ENCODE measurements at places on chromosomes 3 and 15.

GRCh38 chr3:178705925-178706324, 169.7 kb downstream of the KCNMB2 start:
- no peak for DNase-seq

DNA sequence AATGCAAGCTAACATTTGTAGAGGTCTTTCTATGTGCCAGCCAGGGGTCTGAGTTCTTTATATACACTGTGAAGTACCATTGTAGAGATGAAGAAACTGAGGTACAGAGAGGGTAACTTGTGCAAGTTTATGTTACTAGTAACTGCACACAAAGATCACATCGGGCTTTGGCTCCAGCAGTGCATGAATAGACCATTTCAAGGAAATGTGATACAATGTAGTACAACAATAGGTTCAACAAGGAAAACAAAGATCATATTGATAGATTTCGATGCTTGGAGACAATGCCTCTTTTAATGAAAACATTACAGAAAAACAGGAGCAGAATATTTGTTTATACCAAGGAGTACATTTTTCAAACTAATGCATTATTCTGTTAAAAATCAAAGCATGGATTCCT, 115.3 kb downstream of the POLR2M start:
- no peak for DNase-seq

DNA sequence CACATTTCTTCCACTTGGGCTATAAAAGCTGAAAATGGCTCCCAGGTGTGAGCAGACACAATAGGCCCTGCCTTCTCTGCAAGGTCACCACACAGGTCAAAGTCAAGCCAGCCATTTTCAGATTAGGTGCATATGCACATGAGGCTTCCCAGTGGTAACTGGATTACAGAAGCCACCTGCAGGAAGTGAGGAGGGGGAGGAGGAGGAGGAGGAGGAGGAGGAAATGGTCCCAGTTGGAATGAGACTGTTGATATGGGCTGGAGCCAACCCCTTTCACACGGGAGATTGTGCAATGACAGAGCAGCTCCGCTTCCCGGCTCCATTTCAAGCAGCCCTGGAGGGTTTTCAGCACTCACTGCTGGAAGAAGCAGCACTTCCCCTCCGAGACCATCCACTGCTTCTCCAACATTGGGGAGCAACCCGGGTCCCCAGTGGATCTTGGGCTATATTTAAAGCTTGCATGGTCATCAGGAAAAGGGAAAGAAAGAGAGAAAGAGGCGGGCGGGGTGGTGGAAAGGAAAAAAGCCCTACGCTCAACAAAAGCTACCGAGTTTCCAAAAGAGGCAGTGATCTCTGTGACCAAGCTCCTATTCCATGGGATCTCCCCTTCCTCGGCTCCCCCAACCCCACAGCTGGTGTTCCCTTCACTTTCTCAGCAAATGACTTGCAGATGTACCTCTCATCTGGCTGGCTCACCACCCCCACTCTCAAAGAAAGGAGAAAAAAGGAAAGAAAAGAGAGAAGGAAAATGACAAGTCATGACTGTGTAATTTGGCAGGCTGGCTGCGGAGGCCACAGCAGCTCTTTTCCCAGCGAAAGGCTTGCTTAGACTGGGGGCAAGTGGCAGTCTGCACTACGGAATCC, 58.3 kb downstream of the LRIG1 start:
- no peak for DNase-seq

GRCh38 chr3:105904251-105904650, 35.4 kb upstream of the CBLB start:
- no peak for DNase-seq

- DNase-seq = no peak
Measured at GRCh38 chr15:22963641-22964040, 16.5 kb downstream of the CYFIP1 start.

GRCh38 chr15:55846116-55846707, 103.3 kb upstream of the PRTG start:
- no peak for DNase-seq

DNA sequence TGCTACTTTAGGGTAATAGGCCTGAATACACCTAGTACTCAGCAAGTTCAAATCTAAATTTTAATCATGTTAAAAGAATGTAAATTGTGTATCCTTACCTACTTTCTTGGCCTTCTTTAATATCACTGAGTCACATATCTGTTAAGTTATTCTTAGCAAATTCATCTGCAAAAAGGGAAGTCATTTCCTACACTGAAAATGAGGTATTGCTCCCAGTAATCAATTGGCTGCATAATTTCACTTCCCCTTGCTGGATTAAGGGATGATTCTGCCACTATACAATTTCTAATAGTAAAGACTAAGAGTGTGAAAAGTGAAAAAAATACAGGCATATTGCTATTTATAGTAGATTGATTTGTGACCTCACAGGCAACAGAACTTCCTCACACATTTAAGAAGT, 47.8 kb downstream of the CCDC54 start:
- no peak for DNase-seq

DNA sequence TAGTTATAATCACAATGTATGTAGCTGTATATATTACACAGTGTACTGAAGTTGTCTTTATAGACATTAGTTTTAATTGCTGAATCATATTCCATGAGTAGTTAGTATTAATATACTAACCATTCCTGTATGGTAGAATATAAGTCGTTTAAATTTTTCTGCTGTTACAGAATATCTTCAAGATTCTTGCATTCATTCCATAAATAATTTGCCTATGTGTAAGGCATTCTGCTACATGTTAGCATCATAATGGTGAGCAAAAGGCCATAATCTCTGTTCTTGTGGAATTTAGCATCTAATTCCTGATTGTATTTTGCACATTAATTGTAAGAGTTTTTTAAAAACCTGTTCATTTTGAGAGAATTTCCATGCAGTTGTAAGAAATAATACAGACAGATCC, 14.1 kb downstream of the GYG1 start:
- DNase-seq = no peak

DNA sequence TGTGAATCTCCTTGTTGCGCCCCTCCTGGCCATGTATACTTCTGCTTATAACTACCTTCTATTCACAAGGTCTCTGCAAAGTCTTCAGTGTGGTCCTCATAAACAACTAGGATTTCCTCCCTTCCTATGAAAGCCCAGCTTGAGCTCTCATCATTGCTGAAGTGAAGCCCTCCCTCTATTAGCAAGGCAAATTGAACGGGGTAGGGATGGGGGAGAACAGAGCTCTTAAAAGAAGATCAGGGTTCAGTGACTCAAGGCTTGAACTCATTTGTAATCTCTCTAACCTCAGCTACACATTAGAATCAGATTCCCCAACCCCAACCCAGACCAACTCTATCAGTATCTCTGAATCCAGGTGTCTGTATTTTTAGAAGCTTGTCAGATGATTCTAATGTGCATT, 88.3 kb upstream of the ST8SIA2 start:
- DNase-seq = no peak

DNA sequence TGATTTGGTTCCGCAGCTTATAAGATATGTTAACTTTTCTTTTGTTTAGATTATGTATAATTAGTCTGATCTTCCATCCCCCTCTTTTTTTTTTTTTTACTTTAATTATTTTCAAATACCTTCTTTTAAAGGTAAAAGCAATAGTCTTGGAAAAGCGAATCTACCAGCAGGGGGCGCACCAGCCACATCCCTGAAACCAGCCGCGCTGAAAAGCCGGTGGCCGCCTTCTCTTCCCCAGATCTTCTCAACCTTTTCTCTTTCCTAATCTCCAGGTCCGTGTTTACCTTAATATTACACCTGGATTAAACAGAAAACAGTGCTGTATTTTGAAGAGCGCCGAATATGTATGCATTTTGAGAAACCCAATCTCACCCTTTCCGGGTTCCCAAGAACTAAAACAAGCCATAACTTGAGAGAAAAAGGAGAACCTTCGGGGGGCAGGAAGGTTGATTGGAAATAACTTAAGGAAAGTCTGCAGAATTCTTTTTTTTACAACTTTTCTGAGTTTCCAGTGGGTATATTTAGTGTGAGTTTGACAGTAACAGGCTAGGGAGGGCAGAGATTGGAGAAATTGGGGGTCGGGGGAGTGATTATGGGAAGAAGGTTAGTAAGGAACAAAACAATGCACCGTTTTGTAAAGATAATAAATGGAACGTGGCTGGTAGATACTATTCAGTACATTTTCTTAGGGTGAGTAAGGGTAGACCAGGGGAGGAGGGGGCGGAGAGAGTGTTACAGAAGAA, 2.0 kb upstream of the SOX2 start:
- peak; percentile 45 for DNase-seq

DNA sequence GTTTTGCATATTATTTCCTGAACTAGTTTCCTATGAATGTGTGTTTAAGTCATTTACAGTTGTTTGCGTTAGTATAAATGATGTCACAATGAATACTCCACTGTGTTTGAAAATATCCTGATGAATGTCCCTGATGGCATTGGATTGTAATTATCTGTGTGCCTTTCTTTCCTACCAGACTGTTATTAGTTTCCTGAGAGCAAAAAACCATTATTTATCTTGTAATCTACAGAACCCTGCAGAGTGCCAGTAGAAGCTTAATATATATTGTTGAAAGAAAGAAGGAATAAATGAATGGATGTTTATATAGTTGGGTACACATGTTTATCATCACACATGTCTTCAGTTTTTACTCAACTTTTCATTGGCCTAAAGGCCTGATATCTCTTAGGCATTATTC, 312.6 kb downstream of the AGBL1 start:
- no peak for DNase-seq

GRCh38 chr3:25895443-25895842, 105.6 kb downstream of the OXSM start:
- DNase-seq = no peak

- no peak for DNase-seq
Measured at GRCh38 chr15:79105141-79105540, 14.6 kb upstream of the RASGRF1 start.

- DNase-seq = no peak
Measured at GRCh38 chr3:127106456-127106855, 86.5 kb upstream of the PRR23E start.

DNA sequence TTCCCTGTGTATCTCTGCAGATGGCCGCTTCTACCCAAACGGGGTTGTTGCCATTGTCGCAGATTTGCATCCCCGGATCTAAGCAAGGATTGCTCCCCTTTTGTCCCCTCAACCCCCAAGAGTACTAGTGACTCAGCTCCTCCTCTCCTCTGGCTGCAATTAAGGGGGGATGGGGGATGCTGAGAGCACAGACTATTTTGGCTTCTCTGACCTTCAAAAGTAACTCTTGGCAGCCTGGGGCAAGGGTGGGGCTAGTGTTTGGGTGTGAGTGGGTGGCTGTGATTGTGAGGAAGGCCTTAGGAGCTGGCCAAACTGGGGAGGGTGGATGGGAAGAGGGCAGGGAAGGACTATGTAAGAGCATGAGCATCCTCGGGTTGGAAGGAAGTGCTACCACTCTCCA, 1.2 kb upstream of the MAP1A start:
- no peak for DNase-seq

DNA sequence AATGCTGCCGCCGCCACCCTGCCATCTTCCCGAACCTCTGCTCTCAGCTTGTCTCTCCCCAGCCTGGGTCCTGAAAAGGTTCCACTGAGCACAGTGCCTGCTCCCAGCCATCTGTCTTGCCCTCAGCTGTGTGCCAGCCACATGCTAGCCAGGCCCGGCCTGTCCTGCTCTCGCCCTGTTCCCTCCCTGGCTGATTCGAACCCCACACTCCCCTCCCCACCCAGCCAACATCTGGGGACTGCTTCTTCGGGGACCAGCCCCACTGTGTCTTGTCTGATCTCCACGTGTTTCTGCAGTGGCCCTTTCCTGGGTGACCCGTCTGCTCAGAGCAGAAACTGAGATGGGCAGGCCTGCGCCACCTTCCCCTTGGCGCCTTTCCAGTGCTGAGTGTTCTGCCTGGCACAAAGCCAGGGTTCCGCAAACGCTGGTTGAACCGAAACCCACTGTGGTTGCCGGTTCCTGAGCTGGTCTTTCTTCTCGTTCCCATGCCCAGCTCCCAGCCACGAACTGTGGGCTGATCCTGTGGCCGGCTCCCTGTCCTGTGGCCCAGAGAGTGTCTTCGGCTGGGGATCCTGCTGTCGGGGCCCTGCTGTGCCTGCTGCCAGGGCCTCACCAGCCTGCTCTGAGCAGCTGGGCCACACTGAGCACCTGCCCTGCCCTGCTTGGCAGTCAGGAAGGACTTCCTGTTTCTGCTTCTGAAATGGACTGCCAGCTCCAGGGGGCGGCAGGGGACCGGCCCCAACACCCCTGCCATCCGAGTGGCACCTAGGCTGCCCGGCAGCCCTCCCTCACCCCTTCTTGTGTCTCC, 62.7 kb upstream of the KLF13 start:
- peak; percentile 29 for DNase-seq

DNA sequence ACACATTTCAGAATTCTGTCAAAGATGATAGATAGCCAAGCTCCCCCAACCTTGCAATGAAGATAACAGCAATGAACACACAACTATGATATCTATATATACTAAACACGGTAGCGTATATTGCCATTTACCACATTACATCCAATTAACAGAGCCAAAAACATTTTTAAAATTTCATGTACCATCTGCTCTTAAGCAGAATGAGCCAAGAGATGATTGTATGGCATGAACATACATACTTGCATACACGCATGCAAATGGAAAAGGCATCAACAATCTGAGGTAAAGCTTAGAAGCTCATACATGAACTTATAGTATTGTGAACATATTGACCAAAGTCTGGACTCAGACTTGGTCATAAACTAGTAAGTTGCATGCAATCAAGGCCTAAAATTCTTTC, 712.9 kb upstream of the GOLIM4 start:
- DNase-seq = no peak

DNA sequence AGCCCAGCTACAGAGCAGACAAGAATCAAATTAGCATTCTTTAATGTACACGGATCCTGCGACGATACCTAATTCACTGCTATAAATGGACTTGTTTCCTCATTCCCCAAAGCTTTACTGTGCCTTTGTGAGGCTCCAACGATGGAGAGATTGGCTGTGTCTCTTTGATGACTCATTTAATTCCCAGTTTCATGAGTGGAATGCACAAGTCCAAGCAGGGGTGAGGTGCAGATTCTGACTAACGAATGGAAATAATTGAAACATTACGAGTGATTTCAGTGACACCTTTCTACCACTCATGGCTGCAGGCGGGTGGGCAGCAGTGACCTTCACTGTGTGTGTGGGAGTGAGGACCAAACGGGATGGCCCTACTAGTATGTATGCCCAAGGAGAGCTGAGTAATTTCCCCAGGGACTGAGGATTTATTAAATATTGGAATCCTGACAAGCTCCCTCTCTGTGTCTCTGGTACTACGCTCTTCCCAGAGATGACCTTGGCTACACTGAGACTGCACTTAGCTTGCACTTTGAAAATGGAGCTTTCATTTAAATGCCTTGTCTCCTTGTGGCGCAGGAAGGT, 156.7 kb downstream of the CACNA2D3 start:
- DNase-seq = no peak

GRCh38 chr3:45711931-45712330, 22.7 kb downstream of the SACM1L start:
- no peak for DNase-seq

GRCh38 chr15:77503240-77503639, 82.6 kb downstream of the HMG20A start:
- no peak for DNase-seq
